ENCODE measurements at places on chromosomes 1 and 21. TPM values are rescaled to one million over a fixed set of nuclear protein-coding genes. Genes with fewer than 3 reads are reported as not detected.

- DNase-seq, result no peak
Observed at GRCh38 chr1:150963321-150964163, 11.1 kb downstream of the CERS2 start.

- no peak for DNase-seq
Observed at GRCh38 chr1:96524100-96524499, 197.5 kb upstream of the PTBP2 start.

- DNase-seq, result no peak
Observed at GRCh38 chr1:187433598-187433997, 604.8 kb downstream of the PLA2G4A start.

DNA sequence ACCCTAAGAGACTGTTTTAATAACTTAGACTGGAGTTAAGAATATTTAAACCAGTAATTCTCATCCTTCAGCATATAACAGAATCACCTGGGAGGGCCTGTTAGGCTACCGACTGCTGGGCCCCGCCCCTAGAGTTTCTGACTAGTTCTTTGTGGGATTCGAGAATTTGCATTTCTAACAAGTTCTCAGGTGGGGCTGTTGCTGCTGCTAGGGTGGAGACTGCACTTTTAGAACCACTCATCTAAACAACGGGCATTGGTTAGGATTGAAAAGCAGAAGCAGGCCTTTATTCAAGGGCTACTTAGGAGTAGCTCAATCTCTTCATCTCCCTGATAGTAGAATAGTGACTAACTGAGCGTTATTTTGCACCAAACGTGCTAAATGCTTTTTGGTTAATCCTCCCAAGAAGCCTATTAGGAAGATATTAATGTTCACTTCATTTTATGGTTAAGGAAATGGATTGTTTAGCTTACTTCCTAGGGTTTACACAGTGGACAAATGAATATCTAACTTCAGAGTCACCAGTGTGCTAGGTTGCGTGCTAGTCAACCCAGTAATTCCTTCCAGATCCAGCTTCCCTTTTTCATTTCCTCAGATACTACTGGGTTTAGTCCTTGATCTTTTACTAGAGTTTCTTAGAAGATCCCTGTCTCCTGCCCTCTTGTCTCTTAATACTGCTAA lies 31.1 kb upstream of the UAP1 start:
- no peak for DNase-seq

DNA sequence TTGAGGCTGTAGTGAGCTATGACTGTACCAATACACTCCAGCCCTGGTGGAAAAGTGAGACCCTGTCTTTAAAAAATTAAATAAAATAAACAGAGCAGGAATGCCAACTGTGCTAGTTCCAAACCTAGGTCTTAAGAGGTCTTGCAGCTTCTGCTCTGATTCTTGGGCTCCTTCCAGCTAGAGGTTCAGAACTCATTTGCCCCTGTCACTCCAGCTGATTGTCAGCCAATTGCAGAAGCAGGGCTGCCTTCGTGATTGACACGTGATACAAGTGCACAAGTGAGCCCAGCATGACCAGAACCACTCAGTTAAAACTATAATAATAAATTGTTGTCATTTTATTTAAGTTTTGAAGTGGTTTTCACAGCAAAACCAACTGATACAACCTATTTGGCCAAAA lies 298.4 kb downstream of the USP25 start:
- DNase-seq, result no peak

DNA sequence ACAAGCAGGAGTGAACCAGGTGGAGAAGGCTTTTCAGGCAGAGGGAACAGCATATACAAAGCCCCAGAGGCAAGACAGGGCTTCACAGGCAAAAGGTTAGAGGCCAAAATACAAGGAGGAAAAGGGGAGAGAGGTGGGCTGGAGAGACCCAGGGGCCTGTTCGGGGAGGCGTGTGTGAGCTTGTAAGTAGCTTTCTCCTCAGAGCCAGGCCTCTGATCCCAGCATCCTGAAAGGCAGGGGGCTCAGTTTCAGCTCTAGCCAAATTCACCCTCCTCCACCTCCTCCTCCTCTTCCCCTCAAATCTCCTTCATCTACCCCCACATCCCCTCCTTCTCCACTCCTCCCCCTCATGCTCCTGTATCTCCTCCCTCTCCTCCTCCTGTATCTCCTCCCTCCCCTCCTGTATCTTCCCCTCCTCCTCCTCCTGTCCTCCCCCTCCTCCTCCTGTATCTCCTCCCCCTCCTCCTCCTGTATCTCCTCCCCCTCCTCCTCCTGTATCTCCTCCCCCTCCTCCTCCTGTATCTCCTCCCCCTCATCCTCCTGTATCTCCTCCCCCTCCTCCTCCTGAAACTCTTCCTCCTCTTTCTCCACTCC lies 148.6 kb downstream of the ST6GALNAC5 start:
- no peak for DNase-seq

CELA2A gene
- total RNA-seq, result 2.3 TPM

KMO gene
- 11.2 TPM for total RNA-seq

All from upper lobe of left lung (tissue), 6 donors.